ENCODE measurements at places on chromosomes 16 and 17.
A peak's percentile ranks its signal among the peaks of the same experiment; 100 is the strongest.

- no peak for DNase-seq
Observed at GRCh38 chr16:83066881-83067280, 440.1 kb downstream of the CDH13 start.

DNA sequence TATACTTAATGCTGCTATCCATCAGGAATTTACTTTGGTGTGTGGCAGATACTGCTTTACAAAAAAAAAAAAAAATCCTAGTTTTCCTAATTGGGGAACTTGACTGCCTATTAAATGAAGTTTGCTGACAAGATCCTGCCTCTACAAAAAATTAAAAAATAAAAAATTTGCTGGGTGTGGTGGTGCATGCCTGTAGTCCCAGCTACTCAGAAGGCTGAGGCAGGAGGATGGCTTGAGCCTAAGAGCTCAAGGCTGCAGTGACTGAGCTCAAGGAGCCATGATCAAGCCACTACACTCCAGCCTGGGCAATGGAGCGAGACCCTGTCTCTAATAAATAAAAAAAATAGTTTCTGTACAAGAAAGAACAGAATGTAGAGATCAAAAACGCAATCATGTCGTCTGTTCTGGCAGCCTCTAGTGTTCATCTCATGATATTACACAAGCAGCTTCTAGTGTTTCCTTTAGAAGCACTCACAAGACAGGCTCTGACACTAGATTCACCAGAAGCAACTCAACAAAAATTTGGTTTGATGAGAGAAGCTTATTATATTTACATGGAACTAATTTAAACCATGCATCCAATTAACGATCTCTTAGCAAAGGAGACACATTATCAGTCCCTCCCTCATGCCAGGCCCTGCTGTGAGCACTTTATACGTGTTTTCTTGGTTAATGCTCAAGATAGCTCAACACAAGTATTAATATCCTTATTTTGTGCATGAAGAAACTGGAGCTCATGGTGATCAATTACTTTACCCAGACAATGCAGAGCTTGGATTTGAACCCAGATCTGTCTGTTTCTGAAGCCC lies 6.8 kb upstream of the KRTAP17-1 start:
- DNase-seq, result peak; percentile 30

GRCh38 chr17:45675012-45675411 lies 109.1 kb upstream of the CRHR1 start:
- DNase-seq, result no peak

DNA sequence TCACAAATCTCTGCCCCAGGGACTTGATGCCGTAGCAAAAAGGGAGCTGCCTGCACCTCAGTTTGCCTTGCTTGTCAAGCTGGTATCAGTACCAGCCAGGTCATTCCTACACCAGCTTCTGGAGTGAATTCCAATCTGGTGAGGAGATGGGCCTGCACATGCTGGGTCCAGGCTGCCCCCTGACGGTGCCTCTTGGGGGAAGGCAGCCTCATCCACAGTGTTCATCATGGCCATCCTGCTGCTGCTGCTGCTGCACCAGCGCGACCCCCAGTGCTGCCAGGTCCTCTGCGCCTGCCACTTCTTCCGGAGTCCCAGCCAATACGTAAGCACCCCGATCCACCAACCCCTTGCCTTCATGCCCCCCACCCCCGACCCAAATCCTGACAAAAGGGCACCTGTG lies 8.3 kb downstream of the MRPL27 start:
- no peak for DNase-seq

GRCh38 chr17:42167807-42168206 lies 13.0 kb upstream of the RAB5C start:
- DNase-seq, result no peak

DNA sequence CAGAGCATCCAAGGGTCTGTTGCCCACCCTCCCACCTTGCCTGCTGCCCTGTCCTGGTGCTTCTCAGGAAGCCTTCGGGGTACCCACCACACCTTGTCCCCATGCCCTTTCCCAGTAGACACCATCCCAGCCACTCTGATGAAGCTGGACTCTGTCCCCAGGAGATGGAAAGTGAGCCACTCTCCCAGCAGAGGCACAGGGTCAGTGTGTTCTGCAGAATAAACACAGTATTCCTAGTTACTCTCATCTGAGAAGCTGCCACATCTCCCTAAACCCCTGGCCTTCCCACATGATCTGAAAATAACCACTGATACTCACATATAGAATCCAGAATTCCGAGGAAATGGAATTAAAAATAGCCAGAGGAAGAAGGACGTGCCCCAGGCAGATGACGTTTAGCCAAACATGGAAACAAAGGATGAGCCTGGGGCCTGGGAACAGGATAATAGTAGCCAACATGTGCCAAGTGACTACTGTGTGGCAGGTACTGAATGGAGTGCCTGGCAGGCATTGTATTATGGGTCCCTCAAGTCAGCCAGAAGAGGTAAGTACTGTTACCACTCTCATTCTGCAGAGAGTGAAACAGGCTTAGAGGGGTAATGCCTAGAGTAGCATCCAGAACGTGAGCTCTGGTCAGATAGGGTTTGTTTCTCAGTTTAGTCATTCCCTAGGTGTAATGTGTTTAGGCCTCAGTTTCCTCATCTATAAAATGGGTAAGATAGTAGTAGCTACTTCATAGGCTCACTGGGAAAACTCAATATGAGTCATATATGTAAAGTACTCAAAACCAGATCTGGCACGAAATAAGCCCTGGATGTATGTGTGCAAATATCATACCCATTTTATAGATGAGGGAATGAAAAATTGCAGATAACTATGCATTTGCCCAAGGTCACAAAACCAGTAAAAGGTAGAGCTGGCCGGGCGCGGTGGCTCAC lies 20.8 kb upstream of the PEMT start:
- DNase-seq, result no peak

Data from activated CD4-positive, alpha-beta T cell treated with anti-CD3 and anti-CD28 coated beads, Interleukin-2, Interleukin-6, amounts not matched to agents 100 ng/mL and 50 ng/mL, durations not matched to agents 16 hours and 8 hours (primary cell).